ENCODE measurements at places on chromosomes 2 and 18.

- DNase-seq: no peak
Measured at GRCh38 chr2:238714038-238714528, 133.8 kb upstream of the TWIST2 start.

- peak; percentile 73 for DNase-seq
Measured at GRCh38 chr2:241315879-241316631, at the start of gene SEPTIN2. Gene SEPTIN2, plus strand, starts transcription at chr2:241315925. Its CDS starts 8,308 bp downstream, at chr2:241324233.

DNA sequence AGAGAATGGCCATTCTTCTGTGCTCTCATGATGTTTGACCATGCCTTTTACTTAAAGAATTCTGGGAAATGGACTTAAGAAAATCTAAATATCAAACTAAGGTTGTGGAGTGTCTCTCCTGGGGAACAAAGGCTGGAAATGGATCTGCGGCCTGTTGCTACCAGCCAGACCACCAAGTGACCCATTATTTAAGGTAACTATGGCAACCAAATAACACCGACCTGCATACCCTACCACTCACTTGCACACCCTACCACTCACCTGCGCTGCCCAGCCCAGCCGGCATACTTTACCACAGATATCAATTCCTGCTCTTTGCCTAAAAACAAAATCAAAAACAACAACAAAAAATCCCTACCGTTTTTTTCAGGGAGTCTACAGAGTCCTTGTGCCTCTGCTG, 203.2 kb downstream of the NBAS start:
- DNase-seq: no peak

- no peak for DNase-seq
Measured at GRCh38 chr2:241393524-241394196, 37.6 kb downstream of the FARP2 start.

DNA sequence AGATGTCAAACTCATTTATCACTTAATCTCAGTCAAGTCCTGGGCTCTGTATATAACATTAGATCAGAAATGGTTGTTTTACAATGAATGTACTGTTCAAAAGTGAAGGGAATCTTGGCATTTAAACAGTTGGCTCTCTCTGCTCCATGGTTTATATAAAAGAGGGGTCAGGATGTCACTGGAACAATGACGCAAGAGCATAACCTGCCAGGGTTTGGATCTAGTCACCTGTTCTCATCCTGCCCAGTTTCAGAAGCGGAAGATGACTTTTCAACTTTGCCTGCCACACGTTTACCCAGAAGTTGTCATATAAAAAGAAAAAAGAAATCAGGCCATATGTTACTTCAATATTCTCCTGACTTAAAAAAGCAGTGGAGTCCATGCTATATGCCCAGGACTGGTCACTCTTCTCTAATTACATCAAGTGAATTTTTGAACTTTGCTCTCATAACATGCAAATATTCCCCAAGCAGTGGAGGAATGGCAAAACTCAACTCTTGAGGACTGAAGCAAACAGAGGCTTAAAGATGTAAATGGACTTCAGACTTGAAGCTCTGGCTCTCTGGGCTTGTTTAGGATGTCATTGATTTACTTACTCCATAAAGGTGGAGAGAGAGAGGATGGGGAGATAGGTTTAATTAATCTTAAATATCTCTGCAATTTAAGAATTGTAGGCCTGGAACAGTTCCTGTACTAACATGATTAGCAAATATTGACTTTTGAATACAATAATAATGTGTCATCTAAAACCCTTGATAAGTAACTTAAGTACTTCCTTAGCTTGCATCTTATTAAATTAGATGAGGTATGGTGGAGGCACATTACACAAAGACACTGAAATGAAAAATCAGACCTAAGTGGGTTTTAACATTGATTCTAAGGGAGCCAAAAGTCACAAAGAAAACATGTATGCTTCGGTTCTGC, 58.3 kb downstream of the ETAA1 start:
- no peak for DNase-seq

DNA sequence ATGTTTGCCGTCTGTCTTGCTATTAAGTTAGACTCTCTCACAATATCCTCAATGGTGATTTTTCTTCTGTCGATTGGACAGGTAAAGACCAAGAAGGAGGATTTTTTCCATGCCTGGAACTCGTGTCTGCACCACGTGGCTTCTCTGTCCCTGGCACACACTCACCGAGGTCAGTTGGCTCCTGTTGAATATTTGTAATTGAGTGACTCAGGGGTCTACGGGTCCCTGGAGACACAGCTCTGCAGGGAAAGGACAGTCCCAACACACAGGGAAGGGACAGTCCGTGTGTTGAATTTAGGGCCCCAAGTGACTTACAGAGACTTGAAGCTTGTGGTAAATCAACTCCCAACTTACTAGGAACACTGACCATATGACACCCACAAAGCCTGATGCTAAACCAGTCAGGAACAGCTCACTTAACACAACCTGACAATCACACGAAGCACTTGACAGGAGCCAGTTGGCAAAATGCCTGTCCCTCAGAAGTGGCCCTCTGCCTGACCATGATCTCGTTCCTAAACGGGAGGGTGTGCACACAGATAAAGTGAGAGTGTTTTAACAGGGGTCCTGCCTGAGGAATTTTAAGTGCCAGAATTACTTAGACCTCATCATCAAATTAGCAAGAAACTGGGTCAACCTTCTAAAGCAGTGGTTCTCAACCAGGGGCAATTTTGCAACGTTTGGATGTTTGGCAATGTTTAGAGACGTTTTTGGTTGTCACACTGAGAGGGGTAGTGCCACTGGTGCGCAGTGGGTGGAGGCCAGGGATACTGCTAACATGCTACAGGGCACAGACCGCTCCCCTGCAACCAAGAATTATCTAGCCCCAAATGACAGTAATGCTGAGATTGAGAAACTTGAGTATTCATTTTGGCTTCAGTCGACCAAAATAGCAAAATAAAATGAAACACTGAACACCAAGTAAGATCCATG, 88.9 kb upstream of the BCL2L11 start:
- no peak for DNase-seq

DNA sequence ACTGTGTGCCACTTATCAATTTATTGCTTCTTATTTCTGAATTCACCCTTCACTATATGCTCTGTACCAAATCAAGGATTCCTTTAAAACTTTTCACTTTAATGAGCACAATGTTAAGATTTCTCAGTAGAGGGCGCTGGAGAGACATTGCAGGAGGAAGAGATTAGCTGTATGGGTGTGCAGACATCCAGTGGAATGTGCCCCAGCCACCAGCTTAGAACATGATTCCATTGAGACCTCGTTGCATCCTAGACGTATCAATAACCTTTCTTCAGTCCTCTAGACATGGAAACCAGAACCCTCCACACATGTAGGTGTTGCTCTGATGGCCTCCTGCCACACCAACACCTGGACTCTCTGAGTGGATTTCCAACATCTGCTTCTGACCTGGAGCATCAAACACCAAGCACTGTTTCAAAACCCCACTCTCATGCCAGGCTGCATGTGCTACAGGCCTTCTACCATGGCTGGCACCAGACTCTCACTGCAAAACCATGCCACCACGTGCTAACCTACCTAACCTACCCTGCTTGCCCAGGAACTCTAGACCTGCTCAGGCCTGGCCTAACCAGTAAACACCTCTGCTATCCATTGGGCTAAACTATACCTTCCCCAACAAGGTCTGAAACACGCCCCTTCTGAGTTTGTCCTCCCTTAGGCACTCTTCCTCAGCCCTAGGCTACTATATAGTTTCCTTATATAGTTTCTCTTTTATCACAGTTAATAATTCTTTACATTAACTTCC, 633.2 kb upstream of the PKDCC start:
- DNase-seq: peak; percentile 40

DNA sequence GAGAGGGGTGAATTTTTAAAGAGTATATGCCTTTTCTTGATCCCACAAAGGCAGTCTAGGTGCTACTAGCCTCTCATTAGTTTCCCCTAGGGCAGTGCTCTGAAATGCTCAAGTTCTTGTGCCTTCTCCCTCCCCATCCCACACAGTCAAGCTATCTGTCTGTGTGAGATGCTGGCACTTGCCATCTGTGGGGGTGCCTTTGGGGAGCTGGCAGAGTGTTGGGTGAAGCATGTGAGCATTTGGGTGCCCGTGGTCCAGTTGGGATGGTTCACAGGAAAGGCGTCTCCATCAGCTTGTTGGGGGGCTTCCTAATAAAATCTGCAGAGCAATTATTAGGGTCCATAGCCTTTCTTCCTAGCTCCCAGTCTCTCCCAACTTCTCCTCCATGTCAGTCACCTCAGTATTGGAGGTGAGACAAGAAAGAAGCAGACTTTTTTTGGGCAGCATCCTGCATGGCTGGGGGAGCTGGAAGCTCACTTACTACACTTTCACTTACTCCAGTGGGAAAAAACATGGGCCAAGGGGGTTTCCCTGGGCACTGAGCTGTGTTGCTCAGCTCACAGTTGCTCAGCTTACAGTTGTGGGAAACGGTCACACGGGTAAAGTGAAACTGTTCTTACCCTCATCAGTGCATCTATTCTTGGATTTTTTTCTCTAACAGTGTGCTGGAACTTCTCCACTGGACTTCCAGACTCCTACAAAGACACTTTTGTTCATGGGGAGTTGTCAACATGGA, 29.3 kb downstream of the COLEC11 start:
- DNase-seq: peak; percentile 5
